AML-193 (cell line): ENCODE measurements at places on chromosomes 5 and 9.

DNA sequence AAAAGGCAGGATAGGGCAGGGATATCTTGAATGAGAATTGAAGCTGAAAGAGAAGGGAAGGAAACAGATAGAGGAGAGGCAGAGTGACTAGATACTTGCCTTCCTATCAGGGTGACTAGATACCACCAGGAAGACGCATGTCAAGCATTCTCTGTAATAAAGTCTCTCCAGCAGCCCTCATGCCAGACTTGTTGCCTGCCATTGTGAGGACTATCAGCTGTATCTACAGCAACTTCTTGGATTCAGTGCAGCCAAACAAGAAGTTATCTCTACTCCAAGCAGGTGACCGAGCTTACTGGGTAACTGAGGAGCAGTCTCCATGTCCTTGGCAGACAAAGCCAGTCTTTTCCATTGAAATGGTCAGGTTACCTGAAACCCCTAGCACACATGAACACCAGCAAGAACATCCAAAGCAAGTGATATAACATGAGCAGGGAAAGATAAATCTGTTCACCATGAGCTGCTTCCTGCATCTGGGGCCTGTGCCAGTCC is 9.3 kb downstream of the SH3RF2 start:
- no peak for DNase-seq

GRCh38 chr5:103224118-103224893 is 34.3 kb upstream of the MACIR start:
- peak; percentile 69 for DNase-seq

DNA sequence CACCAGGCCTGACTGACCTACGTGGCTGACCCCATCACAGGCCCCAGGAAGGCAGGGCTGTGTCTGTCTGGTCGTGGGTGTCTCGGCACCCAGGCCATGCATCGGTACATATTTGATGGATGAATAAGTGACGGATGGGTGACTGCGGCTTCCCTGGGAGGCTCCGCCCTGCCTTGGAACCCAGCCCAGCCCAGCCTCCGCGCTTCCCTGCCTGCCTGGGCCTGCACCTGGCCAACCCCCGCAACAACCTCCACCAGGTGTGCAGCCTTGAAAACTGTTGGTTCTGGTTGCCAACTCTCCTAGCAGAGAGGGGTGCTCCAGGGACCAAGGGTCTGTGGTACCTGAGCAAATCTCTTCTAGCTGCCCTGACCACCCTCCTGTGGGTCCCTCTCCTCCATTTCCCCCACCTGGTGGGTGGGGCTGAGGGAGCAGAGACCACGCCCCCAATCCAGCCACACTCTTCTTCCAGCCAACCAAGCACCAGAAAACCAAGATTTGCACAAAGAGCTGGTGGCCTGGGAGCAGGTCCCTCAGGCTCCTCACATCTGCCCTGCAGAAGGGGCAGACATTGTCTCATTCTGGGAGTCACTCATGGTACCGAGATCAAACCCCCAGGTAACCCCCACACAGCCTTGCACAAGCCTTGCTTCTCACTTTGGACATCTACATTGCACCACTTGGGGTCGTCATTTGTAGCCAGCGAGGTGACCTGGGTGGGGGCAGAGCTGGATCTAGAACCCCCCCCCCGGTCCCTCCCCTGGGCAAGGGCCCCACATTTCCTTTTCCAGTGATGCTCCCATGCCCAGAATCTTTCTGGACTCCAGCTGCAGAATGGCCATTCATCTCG is 100.6 kb upstream of the IER5L start:
- no peak for DNase-seq

GRCh38 chr5:173807181-173807655 is 80.9 kb upstream of the CPEB4 start:
- no peak for DNase-seq

DNA sequence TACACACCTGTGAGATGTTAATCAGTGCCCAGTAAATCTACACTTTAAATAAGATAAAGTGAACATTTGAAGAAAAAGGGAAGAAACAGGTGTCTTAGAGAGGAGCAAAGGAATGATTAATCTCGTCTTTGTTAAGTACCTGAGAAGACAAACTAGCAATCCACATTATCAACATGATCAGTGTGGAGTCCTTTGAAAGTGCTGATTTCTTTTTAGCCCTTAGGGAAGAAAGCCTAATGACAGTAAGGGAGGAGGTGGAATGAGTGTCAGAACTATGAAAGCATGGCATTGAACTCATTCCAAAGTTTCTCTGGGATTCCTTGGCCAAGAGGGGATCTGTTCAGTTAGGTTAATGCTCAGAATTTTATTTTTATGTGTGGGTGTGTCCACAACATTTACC is 1109.0 kb upstream of the ACO1 start:
- no peak for DNase-seq

DNA sequence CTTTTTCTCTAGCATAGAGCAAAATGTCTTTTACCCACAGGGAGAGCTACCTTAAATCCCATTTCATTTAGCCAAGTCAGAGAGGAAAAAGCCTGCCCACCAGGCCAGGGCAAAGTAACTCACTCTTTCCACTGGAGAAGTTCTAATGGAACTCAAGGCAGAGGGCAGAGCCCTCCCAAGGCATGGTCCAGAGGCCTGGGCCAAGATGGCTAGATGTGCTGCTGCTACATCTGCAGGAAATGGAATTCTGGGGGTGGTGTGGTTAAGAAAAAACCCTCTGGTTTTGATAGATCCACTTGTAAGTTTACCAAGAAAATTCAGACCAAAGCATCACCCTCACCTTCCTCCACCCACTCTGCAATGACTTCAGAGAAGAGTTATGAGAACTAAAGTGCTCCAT is 37.3 kb downstream of the CSF2 start:
- DNase-seq = no peak

DNA sequence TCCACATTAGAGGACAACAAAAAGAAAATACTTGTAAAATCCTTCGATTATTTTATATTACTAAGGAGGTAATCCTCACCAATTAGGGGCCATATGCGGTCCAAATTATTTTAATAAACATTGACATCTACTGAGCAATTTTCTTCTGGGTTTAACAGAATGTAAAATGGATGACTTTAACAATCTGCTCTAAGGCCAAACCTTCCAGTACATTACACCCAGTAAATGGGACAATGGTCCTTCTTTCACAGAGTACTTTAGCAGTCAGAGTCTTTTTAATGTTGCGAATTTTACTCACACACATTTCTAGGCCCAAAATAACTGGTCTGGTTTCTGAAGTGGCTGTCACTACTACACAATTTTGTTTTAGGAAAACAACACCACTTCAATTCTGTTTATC is 106.9 kb downstream of the TTC39B start:
- no peak for DNase-seq

- DNase-seq = no peak
These were observed 270.7 kb upstream of the WWC1 start for GRCh38 chr5:168020542-168021294.

DNA sequence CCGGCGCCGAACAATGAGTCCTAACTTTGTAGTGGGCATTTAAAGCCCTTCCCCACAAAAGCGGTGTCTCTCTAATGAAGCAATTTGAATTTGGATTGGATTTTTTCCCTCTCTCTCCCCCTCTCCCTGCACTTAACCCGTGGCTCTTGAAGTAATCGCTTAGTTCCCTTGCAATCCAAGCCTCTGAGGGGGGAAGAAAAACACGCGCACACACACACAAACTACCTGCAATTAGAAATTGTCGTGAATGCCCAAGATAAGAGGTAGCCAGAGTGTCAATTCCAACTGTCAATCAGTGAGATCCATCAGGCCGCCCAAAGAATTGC is 1.2 kb downstream of the LHX6 start:
- DNase-seq = no peak

GRCh38 chr5:73637565-73637964 is 11.6 kb downstream of the ARHGEF28 start:
- DNase-seq = no peak

GRCh38 chr5:90767710-90768109 is 209.1 kb downstream of the ADGRV1 start:
- no peak for DNase-seq

GRCh38 chr9:33161011-33161588 is 6.0 kb downstream of the B4GALT1 start:
- DNase-seq = peak; percentile 48

GRCh38 chr5:6373081-6373846 is 5.1 kb downstream of the MED10 start:
- DNase-seq = no peak

- DNase-seq = peak; percentile 76
These were observed 68.1 kb downstream of the NIPBL start for GRCh38 chr5:36944607-36945225.
